A549 treated with ZK216348 at 1 μM for 4 hours (cell line): ENCODE measurements at places on chromosomes 7 and 10. TPM values are rescaled to one million over a fixed set of nuclear protein-coding genes. Genes with fewer than 3 reads are reported as not detected.

PVRIG gene
- not detected in 5 replicates for total RNA-seq

EPO gene
- total RNA-seq, result not detected in 5 replicates

VIM gene
- total RNA-seq, result 1,461 to 1,843 TPM (median 1,788 TPM) in 5 replicates

CDH23 gene
- total RNA-seq, result 1.4 to 3.9 TPM (median 2.5 TPM) in 5 replicates

NUDT13 gene
- 2.4 to 4.2 TPM (median 2.7 TPM) in 5 replicates for total RNA-seq

CYP3A5 gene
- 1.1 to 2.0 TPM (median 1.8 TPM) in 5 replicates for total RNA-seq

ACBD7 gene
- 0.67 to 1.4 TPM (median 0.84 TPM) in 5 replicates for total RNA-seq

CASP7 gene
- 27.4 to 39.8 TPM (median 29.6 TPM) in 5 replicates for total RNA-seq

ATP6V0A4 gene
- total RNA-seq, result 0.09 to 0.34 TPM (median 0.28 TPM) in 5 replicates

CLCN1 gene
- 0.06 to 0.08 TPM in 2 of 5 replicates, not detected in the others for total RNA-seq

SUN3 gene
- total RNA-seq, result 0.48 TPM in 1 of 5 replicates, not detected in the others

NUTM2B gene
- 0.37 to 0.55 TPM (median 0.52 TPM) in 4 of 5 replicates, not detected in the other for total RNA-seq

CYP3A4 gene
- total RNA-seq, result not detected in 5 replicates

MINDY4 gene
- 2.7 to 2.9 TPM (median 2.7 TPM) in 5 replicates for total RNA-seq

UNCX gene
- total RNA-seq, result 0.21 TPM in 1 of 5 replicates, not detected in the others

CCDC71L gene
- total RNA-seq, result 9.6 to 17.8 TPM (median 14.1 TPM) in 5 replicates

CPA4 gene
- total RNA-seq, result 3.7 to 5.0 TPM (median 4.5 TPM) in 5 replicates

BTBD16 gene
- 0.22 to 0.92 TPM (median 0.58 TPM) in 5 replicates for total RNA-seq

ALDH18A1 gene
- 46.7 to 51.7 TPM (median 48.7 TPM) in 5 replicates for total RNA-seq

CREB5 gene
- 2.1 to 4.2 TPM (median 3.6 TPM) in 5 replicates for total RNA-seq

PHKG1 gene
- total RNA-seq, result 0.12 to 0.68 TPM (median 0.52 TPM) in 5 replicates

POU6F2 gene
- not detected in 5 replicates for total RNA-seq

ECHDC3 gene
- total RNA-seq, result 6.6 to 10.4 TPM (median 8.5 TPM) in 5 replicates

VIPR2 gene
- total RNA-seq, result not detected in 5 replicates

BET1 gene
- total RNA-seq, result 19.4 to 30.3 TPM (median 24.2 TPM) in 5 replicates

CLEC2L gene
- 0.25 TPM in 1 of 5 replicates, not detected in the others for total RNA-seq

HMX3 gene
- total RNA-seq, result 0.14 TPM in 1 of 5 replicates, not detected in the others

CYTH3 gene
- total RNA-seq, result 21.9 to 28.6 TPM (median 26.8 TPM) in 5 replicates

NME8 gene
- not detected in 5 replicates for total RNA-seq

PNLIPRP2 gene
- total RNA-seq, result 0.12 TPM in 1 of 5 replicates, not detected in the others

HOXA3 gene
- total RNA-seq, result 3.8 to 9.6 TPM (median 8.0 TPM) in 5 replicates

UNC5B gene
- total RNA-seq, result 0.72 to 1.7 TPM (median 1.3 TPM) in 5 replicates

AS3MT gene
- total RNA-seq, result 2.6 to 5.0 TPM (median 4.7 TPM) in 5 replicates

UTF1 gene
- total RNA-seq, result not detected in 5 replicates

DRGX gene
- not detected in 5 replicates for total RNA-seq
